Spinal cord (tissue), 10 donors: ENCODE measurements at places on chromosomes 11 and 22.

GRCh38 chr11:35721651-35722282, 59.2 kb downstream of the TRIM44 start:
- peak; percentile 55 for DNase-seq

DNA sequence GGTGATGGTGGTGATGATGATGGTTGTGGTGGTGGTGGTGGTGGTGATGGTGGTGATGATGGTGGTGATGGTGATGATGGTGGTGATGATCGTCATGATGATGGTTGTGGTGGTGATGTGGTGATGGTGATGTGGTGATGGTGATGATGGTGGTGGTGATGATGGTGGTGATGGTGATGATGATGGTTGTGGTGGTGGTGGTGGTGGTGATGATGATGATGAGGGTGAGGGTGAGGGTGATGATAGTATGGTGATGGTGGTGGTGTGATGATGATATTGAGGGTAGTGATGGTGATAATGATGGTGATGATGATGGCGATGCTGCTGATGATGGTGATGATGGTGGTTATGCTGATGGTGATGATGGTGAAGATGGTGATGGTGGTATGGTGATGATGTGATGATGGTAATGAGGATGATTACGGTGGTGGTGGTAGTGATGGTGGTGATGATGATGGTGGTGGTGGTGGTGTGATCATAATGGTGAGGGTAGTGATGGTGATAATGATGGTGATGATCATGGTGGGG, 63.8 kb downstream of the MPPED1 start:
- no peak for DNase-seq

- no peak for DNase-seq
These were observed 30.4 kb upstream of the CREB3L1 start for GRCh38 chr11:46247090-46247489.

DNA sequence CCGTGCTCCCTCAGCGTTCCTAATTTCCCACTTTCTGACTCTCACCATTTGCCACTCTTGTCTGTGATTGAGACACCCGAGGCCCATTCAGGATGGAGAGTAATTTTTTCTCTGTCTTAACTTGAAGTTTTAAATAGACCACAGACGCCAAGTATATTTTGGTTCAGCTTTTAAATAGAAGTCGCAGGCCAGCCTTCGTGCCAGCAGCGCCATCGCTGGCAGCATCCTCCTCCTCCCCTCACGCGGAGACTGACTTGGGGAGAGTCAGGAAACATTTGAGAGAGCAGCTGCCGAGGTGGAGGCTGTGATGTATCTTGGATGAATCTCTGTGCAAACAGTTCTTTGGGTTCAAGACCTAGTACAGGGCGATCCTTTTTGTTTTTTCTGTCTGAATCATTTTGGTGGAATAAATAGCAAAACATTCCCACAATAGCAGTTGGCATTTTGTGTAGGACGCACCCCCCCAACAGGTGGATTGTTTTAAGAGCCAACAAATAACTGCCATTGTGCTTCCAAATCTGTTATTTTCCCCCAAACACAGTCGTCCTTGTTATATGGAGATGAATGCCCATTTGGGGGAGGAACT, 889 bp upstream of the DMC1 start:
- peak; percentile 74 for DNase-seq

GRCh38 chr11:14672635-14673034, 29.0 kb downstream of the PDE3B start:
- DNase-seq = no peak

DNA sequence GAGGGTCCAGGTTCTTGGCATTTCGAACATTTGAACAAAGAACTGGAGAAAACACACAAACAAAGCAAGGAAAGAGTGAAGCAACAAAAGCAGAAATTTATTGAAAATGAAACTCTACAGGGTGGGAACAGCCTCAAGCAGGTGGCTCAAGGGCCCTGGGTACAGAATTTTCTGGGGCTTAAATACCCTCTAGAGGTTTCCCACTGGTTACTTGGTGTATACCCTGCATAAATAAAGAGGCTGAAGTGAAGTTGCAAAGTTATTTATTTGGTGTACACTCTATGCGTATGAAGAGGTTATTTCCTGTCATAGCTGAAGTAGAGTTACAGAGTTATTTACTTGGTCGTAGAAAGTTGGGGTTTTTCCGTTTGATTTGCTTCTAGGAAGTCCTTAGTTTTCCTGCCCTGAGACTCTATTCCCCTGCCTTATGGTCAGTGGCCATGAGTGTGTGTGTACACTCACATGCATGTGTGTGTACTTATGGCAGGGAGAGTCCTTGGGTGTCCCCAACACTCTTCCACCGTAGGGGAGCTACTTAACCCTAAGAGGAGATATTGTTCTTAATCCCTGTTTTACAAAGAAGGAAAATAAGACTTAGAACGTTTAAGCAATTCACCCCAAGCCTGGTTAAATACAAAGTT, 5.6 kb upstream of the SMCO4 start:
- DNase-seq = no peak

- no peak for DNase-seq
These were observed 352.2 kb downstream of the METTL15 start for GRCh38 chr11:28460348-28460747.

GRCh38 chr11:1060852-1061616, 13.6 kb upstream of the MUC2 start:
- no peak for DNase-seq

DNA sequence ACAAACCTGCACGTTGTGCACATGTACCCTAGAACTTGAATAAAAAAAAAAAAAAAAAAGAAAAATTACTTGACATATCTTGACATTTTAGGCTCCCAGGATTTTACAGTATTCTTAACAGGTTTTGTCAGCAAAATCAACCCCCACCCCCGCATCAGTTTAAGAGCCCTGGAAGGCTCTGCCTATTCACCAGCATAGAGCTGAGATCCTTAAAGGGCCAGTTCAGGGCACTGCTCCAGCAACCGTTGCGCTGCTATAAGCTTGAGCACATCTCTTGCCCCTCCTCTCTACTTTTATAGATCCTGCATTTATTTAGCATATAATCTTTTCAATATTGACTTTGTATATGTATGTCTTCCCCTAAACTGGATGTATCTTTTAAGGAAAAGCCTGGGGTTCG, 697 bp upstream of the PAFAH1B2 start:
- peak; percentile 86 for DNase-seq

DNA sequence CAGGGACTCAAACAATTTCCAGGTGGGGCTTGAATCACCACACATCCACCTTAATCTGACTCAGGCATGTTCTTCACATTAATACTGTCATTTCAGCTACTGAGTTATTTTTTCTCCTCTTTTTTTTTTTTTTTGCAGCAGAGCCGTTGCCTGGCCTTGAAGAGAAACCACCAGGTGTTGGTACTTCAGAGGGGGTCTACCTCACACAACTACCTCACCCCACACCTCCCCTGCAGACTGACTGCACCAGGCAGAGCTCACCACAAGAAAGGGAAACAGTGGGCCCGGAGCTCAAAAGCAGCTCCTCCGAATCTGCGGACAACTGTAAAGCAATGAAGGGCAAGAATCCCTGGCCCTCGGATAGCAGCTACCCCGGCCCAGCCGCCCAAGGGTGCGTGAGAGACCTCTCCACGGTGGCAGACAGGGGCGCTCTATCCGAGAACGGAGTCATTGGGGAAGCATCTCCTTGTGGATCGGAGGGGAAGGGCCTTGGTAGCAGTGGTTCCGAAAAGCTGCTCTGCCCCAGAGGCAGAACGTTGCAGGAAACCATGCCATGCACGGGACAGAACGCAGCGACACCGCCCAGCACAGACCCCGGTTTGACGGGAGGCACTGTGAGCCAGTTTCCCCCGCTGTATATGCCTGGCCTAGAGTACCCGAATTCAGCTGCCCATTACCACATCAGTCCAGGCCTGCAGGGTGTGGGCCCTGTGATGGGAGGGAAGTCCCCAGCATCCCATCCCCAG, 15.1 kb upstream of the SLC25A18 start:
- no peak for DNase-seq

- DNase-seq = no peak
These were observed 487 bp upstream of the LIPT2 start for GRCh38 chr11:74493791-74494630.

- DNase-seq = peak; percentile 26
These were observed 199.5 kb downstream of the TENM4 start for GRCh38 chr11:79241205-79241851.

DNA sequence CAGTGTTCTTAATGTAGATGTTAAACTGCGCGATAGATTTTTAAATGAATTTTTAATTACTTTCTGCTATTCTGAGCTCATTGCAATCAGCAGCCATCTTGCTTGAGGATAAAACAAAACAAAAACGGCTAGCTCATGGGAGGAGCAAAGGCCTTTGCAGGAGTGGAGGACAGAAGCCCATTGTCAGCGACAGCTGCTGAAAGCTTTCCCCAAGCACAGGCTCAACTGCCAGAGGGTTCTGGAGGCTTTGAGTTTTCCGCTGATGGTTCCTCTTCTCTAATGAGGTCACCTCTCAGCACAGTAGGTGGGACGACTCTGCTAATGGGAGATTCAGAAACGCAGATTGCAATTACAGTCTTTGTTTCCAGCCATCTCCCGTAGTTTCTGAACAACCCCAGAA, 167.1 kb upstream of the TTC12 start:
- DNase-seq = peak; percentile 62

- DNase-seq = no peak
These were observed 225.9 kb upstream of the SESN3 start for GRCh38 chr11:95456714-95457491.

GRCh38 chr22:24435323-24435645, 7.9 kb downstream of the ADORA2A start:
- DNase-seq = no peak

- no peak for DNase-seq
These were observed 4.0 kb downstream of the NLRX1 start for GRCh38 chr11:119172513-119172912.

DNA sequence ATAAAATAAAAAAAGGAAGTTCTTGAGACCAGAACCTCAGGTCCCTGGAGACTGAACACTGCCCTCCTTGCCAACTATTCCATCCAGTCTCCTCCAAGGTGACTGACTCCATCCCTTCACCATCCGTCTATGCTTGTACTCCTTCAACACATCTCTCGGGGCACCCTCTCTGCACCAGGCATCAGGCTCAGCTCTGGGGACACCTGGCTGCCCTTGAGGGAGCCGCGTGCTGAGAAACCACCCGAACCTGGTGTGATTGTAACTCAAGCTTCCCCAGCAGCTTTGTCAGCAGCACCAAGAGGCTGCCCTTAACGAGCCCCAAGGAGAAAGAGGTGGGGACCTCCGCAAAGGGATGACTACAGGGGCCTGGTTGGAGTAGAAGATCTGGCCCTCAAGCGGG, 1.7 kb downstream of the PTPN5 start:
- DNase-seq = no peak

GRCh38 chr11:40384991-40385390, 1074.5 kb downstream of the LRRC4C start:
- DNase-seq = no peak

DNA sequence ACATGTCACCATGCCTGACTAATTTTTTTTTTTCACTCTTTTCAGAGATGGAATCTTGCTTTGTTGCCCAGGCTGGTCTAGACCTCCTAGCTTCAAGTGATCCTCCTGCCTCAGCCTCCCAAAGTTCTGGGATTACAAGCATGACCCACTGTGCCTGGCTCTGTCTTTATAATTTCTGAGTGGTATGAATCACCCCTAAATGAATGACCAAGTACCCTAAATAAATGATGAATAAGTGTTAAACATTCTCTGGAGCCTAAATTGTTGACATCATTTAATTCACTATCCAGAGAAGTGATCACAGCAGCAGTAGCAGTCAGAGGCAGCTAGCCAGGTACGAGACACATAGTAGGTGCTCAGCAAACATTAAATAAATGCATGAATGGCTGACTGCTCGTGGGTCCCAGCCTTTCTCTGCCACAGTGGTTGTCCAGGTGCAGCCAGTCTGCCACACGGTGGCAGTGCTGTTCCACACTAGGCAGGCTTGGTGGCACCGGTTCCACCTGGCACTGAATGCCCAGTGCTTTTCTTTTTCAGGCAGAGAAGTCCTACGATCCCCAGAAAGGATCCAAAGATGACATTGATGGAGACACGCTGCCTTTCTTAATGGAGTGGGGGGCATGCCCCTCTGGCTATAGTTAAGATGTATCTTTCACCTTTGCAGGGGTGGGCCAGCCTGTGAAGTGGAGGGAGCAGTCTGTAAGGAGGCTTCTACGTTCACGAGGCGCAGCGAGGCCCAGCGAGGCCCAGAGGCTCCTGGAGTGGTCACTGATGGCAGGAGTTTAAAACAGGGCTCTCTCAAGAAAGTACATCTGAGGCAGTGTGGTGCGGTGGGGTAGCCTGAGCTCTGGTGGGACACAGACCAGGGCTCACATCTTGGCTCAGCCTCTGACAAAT, 8.7 kb upstream of the TTC12 start:
- no peak for DNase-seq

DNA sequence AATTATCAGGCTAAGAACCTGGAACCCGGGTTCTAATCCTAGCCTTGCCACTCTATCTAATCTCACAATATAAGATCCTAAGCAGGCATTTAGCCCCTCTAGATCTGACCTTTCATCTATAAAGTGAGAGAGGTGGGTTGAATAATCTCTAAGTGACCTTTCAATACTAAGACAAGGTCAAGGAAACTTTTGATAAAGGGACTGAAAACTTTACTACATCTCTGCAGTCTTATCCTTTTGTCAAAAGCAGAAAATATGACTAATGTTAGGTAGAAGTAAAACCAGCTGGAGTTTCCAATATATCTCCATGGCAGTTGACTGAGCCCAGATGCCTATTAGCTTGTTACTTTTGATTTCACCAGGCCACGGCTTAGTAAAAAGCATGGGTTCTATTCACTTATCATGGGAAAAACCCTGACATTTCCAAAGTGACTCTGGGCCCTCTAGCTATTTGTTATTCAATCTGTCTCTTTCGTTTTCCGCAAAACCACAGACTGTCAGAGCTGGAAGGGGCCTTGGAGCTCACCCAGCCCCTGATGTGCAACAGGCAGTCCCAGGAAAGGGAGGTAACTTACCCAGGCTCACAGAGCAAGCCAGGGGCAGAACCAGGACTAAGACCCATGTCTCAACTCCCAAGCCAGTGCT, 75.8 kb downstream of the RAB30 start:
- DNase-seq = no peak

DNA sequence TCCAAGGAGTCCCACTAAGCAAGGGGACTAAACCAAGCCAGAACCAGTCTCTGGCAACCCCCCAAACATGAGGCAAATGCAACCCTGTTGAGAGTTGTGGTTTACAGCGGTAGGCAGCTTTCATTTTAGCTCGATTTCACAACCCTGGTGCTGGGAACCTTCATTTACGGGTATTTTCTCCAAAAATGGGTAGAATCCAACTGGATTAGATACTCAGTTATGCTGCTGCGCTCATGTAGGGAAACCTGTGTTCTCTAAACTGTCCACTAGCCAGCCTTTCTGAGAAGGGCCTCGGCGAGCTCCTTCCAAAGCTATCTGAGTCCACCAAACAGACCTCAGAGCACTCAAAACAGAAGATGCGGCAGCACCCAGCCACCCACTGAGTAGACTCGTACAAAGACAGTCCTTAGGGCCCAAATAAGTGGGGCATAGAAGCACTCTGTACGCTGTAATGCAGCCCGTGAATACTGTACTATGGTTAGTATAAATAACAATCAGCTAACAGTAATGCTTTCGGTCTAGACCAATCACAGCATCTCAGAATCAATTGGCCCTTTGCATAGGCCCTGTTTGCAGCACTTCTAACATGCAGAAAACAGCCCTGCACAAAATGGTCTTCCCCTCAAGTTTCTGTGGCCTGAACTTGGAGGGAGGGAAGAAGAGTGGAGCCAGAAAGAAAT, 104.7 kb downstream of the ETS1 start:
- no peak for DNase-seq

- DNase-seq = no peak
These were observed 11.7 kb upstream of the VPS37C start for GRCh38 chr11:61172888-61173287.
